Fibroblast of skin of abdomen (primary cell): ENCODE measurements at places on chromosomes 7 and 10.
A peak's percentile ranks its signal among the peaks of the same experiment; 100 is the strongest.

DNA sequence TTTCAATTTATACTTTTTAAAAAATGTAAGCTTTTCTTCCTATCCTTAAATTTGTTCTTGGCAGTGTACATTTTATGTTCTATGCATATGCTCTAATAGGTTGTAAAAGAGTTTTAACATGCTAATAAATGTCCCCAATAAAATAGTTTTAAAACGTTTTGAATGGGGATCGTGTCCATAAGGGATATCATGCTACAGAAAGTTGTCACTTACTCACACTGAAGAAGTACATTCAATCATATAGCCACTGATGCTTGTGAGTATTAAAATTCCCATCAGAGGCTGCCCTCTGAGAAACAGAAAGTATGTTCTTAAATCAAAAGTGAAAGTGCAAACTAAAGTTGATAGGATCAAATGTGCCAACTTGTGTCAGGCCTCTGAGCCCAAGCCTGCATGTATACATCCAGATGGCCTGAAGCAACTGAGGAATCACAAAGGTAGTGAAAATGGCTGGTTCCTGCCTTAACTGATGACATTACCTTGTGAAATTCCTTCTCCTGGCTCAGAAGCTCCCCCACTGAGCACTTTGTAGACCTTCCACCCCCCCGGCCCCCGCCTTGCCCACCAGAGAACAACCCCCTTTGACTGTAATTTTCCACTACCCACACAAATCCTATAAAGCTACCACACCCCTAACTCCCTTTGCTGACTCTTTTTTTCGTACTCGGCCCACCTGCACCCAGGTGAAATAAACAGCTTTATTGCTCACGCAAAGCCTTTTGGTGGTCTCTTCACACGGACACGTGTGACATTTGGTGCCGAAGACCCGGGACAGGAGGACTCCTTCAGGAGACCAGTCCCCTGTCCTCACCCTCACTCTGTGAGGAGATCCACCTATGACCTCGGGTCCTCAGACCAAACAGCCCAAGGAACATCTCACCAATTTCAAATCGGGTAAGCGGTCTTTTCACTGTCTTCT is 877 bp upstream of the NOD1 start:
- peak; percentile 22 for DNase-seq

- no peak for DNase-seq
Measured at GRCh38 chr10:851901-852300, 79.6 kb downstream of the LARP4B start.

DNA sequence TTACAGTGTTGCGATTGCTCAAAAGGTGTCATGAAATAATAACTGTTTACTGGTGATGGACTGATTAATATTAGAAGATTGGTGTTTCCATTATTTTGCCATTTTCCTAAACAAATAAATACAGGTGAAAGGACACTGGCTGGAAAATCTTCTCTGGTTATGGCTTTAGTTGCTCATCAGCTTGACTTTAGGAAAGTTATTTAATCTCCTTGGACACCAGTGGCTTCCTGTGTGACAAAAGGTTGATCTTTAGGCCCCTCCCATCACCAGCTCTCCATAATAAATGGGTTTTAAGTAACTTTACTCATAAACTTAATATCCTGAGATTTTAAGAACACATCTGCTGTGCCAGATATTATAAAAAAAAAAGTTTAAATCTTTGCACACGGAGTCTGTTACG is 737 bp downstream of the CABCOCO1 start:
- DNase-seq = no peak

- DNase-seq = peak; percentile 49
Measured at GRCh38 chr7:85196696-85197095, 9.8 kb upstream of the SEMA3D start.

- DNase-seq = peak; percentile 53
Measured at GRCh38 chr7:80410081-80410480, 101.8 kb downstream of the GNAT3 start.

DNA sequence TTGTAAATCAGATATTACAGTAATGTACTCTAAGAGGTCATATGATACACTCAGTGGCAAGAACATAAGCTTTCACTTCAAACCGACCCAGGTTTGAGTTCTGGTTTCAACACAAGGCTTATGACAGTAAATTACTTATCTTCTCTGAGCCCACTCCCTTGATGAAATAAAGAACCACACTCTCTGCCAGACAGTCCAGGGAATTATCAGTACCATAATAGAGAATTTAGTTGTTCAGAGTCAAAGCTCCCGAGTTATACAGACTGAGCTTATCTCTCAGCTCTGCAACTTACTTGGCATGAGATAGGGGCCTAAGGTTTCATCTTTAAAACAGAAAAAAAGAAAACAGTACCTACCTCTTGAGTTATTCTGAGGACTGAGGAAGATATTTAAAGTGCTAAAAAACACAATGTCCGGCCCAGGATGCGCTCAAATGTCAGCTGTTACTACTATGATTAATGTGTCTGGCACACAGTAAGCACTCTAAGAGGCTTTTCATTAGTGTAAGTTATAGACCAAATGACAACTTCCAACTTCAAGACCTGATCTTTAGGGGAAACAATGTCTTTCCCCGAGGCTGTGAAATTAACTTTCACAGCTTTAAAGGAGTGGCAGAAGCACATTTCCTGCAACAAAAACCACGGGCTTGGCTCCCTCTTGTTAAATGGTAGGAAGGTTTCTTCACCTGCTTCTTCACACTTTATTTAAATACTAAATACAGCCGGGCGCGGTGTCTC is 38.1 kb downstream of the UBE2H start:
- DNase-seq = no peak

GRCh38 chr7:18445916-18446520 is 49.5 kb upstream of the HDAC9 start:
- DNase-seq = no peak

GRCh38 chr7:102181517-102181916 is 105.2 kb upstream of the SH2B2 start:
- DNase-seq = no peak

DNA sequence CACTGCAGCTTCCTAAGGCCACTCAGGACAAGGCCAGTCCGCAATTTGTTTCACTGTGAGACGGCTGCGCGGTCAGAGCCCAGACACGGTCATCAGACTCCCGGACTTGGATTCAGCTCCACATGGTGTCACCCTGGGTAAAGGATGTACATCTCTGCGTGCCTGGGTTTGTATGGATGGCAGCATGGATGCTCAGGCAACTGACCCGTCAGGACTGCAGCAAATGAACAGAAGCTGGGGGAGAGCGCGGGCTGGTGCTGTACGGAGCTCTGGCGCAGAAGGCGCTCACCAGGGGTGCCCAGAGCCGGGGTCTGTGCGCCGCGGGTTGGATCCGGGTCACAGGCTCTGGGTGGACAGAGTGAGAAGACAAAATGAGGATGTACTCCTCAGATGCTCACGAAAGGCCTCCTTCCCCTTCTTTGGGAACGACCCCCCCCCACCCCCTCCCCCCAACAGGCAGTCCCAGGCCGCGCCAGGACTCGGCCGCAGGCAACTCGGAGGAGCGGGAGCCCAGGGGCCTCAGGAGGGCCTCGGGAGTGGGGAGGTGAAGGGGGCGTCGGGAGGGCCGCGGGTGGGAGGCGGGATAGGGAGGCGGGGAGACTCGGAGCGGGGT is 92.4 kb downstream of the CXCL12 start:
- no peak for DNase-seq

DNA sequence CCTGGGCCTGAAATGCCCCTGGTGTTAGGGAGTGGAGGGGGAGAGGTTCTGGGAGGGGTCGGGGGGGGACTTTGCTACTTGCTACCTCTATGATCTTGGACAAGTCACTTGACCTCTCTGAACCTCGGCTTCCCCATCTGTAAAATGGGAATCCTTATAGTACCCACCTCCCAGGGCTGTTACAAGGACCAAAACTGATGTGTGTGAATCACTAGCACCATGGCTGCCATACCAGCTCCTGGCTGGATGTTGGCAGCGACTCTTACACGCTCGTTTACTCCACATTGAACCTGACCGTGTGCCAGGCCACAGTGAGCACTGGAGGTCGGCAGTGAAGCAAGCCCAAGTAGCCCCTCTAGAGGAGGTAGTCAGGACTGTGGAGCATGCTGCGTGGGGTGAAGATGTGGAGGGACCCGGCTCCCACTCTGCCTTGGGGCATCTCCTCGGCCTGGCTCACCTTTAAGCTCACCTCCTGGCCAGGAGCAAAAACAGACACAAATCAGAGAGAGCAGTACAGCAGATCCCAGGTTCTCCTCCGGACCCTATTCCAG is 28.9 kb downstream of the PPIF start:
- DNase-seq = no peak

DNA sequence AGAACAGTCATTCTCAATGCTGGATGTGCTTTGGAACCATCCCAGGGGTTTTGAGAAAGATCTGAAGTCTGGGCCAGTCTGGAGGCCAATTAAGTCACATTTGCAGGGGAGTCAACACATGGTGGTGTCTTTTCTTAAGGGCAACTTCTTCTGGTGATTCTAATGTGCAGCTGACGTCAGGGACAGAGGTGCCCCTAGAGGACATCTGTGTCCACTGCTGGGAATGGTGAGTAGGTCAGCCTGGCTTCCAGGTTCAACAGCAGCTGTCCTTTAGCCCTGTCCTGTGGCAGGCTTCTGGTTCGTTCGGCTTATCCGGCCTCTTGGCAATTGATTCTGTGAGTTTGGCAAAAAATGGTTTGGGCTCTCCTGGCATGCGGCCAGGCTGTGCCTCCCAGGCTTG is 269.7 kb upstream of the HABP2 start:
- no peak for DNase-seq

DNA sequence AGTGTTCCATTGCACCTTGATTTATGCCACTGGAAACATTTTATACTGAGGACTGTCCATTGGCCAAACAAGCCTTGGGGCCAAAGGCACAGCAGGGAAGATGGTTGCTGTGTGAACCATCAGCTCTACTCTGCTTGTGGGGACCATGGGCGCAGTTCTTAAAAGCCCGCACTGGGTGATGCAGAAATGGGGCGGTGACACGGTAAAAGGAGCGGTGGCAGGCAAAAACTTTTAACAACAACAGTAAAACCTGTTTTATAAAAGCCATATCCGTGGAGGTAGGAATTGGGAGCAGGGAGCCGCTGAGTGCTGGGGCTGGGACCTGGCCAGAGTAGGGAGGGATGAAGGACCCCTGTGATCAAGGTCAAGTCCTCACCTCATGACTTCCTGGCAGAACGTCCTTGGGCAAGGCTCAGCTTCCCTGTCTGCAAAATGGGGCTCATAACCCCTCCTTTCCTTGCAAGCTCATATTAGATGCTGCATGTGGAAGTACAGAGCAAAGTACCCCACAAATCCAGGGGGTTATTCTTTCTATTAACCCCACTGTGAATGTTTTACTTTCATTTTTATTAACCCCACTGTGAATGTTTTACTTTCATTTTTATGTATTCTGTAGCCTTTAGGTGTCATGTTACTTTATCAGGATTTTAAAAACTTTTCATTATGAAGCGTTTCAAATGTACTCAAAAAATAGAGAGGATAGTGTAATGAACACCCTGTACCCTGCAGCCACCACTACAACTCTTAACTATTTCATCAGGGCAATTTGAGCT is 78.3 kb downstream of the GRK5 start:
- no peak for DNase-seq

GRCh38 chr10:99852481-99853213 is 70.2 kb downstream of the ABCC2 start:
- no peak for DNase-seq

DNA sequence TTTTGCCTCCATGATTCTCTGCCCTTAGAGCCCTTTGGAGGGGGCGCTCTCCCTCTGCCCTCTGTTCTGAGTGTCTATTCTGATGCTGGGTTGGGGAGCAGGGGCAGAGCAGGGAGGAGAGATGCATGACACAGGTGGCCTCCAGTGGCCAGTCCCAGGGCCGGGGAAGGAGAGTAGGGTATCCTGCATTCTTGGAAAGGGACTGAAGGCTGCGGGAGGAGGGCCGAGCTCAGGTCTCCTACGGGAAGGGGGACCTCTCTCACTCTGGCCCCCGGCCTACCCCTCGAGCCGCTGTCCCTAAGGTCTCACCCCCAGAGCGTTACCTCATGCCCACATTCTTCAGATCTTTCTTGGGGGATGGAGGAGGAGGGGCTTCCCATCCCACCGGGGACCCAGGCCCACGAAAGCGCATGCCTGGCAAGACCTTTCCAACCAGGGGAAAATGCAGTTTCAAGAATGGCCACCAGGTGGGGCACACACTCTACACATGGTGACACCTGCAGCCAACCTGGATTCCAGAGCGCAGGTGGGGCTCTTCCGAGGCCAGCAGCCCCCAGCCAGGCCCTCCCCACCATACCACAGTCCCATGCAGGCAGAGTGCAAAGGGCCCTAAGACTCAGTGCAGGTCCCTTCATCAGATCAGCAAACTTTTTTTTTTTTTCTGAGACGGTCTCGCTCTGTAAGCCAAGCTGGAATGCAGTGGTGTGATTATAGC is 86.4 kb downstream of the MYL10 start:
- peak; percentile 20 for DNase-seq

GRCh38 chr10:22027364-22028238 is 24.1 kb upstream of the DNAJC1 start:
- DNase-seq = no peak

- DNase-seq = peak; percentile 23
Measured at GRCh38 chr7:93115796-93116195, 2.0 kb downstream of the SAMD9 start.

DNA sequence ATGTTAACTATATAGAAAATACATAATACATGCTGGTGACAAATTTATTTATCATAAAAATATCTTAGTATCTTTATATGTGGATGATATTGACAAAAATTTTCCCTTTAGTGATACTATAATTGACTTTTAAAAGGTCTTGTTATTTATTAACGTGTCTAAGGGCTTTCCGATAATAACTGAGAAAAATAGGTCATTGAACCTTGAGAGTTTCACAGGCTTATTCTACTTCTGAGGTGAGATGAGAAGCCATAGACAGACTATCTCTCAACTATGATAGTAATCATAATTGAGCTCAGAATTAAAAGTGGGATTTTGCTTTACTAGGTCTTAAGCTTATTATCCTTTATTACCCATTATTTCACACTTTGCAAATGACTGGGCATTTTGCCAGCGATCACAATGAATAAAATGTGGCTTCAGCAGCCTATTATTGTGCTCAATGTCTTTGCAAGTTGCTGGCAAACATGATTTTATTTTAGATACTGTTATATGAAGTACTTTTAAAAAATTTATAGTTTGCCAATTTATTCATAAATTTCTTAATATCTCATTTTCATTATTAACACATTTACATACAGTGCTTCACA is 574.5 kb downstream of the ZWINT start:
- no peak for DNase-seq

- no peak for DNase-seq
Measured at GRCh38 chr7:138603549-138604318, 97.4 kb downstream of the SVOPL start.
